Cortex of kidney (tissue), 1 donor: ENCODE measurements at places on chromosomes 13 and 19.

DNA sequence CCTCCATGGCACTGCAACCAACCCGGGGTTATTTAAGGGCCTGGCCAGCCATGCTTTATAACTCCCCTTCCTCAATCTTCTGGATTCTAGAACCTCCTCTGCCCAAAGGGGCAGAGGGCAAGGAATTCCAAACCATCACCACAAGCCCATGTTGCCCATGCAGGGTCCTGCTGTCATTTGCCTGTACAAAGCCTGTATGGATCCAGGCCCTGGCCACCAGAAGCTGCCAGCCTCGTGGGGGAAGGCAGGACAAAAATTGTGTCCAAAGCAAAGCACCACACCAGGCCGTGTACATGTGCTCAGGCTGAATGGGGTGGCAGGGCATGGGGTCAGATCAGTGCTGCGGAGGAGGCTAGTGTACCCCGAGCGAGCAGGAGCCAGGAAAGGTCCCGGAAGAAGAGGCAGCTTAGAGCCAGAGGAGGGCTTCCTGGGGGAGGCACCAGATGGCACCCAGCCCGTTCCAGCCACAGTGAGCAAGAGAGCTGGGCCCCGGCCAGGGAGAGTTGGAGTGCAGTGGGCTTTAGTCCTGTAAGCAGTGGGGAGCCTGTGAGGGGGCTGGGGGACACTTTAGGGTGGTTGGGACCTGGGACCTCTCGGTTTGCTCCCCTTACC is 35.8 kb downstream of the CAPN12 start:
- DNase-seq, result no peak

DNA sequence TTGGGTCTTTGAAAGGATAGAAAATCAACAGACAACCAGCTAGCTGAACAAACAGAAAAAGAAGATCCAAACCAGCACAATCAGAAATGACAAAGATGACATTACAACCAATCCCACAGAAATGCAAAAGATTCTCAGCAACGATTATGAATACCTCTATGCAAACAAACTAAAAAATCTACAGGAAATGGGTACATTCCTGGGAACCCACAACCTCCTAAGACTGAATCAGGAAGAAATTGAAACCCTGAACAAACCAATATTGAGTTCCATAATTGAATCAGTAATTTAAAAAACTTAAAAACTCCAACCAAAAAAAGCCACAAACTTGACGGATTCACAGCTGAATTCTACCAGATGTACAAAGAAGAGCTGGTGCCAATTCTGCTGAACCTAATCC is 20.9 kb upstream of the C1QTNF9B start:
- DNase-seq, result no peak

- no peak for DNase-seq
Measured at GRCh38 chr19:19382118-19382517, 23.4 kb upstream of the GATAD2A start.

DNA sequence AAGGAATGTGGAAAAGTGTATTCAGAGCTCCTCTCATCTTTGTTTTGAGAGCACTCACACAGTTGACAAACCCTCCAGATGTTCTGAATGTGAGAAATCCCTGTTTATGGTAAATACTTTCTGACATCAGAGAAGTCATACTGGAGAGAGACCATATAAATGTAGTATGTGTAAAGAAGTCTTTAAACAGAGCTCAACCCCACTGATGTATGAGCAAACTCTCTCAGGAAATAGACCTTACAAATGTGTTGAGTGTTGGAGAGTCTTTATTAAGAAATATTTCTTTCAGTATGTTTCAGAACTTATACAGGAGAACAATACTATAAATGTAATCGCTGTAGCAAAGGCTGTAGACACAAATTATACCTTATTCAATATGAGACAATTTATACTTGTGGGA is 15.7 kb upstream of the ZNF329 start:
- DNase-seq, result no peak

DNA sequence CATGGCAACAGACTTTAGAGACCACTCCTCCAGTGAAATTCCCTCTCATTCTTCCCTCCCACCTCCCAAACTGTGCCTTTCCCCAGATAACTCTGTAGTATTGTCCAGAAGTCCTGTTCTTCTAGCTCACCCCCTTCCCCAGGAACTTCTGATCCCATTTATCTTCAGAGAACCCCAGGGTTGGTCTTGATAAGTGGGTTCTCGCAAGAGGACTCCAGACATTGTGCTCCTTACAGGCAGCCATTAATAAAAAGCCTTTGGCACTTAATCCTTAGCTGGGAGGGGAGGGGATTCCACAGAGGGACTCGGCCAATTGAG is 1.9 kb downstream of the LTBP4 start:
- DNase-seq, result no peak

DNA sequence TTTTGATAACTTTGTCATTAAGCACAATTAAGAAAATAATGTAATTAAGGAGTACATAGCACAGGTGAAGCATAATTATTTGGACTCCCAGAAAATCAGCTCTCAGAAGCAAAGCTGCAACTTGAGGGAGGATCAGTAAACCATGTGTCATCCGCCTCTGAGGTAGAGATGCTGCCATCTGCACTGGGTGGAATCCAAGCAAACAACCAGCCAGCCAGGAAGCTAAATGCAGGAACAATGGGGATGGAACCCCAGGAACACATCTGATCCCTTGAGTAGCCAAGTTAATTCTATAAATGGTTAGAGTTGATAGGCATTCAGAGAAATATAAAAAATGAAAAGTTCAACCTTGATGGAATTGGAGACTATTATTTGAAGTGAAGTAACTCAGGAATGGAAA is 520.2 kb downstream of the RFC3 start:
- DNase-seq, result no peak

DNA sequence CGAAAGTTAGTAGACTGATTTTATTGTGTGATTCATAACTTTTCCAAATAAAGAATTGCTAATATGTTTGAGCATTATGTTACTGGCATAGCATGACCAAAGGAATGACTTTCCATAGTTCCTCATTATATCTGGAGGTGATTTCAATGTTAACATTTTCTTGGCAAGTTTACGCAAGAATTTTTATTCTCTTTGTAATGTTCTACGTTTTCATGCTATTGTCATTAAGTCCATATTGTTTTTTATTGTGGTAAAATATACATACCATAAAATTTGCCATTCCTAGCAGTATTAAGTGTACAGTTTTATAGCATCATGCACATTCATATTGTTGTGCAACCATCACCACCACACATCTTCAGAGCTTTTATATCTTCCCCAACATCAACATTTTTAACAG is 14.8 kb downstream of the KCTD12 start:
- no peak for DNase-seq

DNA sequence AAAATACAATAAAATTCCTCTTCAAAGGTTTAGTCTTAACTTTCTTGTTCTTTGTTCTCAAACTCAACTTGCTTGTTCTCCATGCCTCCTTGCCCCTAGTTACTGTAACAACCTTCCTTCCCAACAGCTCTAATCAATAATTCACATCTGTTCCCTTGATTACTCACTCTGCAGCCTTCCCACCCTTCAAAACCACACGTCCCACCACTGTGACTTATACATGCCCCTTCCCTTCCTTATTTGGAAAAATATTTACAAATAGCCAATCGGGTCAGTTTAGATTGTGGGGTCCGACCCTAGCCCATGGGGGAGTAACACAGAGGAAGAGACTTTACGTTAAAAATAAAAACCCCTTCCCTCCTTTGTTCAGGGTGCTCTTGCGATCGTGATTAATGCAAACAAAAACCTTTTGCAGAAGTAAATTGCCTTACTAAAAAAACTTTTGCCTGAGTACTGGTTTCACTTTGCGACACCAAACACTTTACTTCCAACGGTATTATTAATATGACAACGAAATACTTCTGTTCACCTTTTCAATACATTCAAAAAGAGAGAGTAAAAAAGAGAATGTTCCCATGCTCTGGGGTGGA is 512 bp upstream of the ZNF93 start:
- no peak for DNase-seq

GRCh38 chr19:10421240-10422045 is 1.1 kb downstream of the PDE4A start:
- no peak for DNase-seq

GRCh38 chr13:110491869-110492678 is 69.4 kb downstream of the RAB20 start:
- no peak for DNase-seq

- no peak for DNase-seq
Measured at GRCh38 chr19:54335164-54335563, 3.8 kb downstream of the LILRA4 start.

GRCh38 chr19:3175781-3176714 is 2.5 kb upstream of the S1PR4 start:
- no peak for DNase-seq

- no peak for DNase-seq
Measured at GRCh38 chr13:49287995-49288394, 40.3 kb downstream of the CDADC1 start.

GRCh38 chr19:48861313-48861712 is 7.1 kb downstream of the PLEKHA4 start:
- no peak for DNase-seq

GRCh38 chr13:107447591-107447990 is 767.7 kb downstream of the LIG4 start:
- no peak for DNase-seq

- no peak for DNase-seq
Measured at GRCh38 chr19:48705431-48705830, 9.7 kb downstream of the FUT2 start.

DNA sequence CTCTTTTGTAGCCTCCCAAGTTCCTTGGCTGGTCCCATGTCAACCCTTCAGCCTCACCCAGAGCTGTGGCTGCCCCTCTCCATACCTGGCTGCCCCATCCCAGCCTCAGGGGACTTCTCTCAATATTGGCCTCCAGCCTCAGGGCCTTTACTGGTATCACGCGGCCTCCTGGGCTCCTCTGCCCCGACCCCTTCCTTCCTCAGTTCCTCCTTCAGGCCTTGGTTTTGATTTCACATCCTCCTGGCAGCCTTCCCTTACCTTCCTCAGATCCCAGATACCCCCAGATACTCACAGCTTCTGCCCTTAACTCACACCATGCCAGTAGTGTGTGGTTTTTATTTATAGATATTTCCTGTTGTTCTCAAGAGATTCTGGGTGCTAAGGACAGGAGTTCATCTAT is 12.8 kb upstream of the SCN1B start:
- no peak for DNase-seq

DNA sequence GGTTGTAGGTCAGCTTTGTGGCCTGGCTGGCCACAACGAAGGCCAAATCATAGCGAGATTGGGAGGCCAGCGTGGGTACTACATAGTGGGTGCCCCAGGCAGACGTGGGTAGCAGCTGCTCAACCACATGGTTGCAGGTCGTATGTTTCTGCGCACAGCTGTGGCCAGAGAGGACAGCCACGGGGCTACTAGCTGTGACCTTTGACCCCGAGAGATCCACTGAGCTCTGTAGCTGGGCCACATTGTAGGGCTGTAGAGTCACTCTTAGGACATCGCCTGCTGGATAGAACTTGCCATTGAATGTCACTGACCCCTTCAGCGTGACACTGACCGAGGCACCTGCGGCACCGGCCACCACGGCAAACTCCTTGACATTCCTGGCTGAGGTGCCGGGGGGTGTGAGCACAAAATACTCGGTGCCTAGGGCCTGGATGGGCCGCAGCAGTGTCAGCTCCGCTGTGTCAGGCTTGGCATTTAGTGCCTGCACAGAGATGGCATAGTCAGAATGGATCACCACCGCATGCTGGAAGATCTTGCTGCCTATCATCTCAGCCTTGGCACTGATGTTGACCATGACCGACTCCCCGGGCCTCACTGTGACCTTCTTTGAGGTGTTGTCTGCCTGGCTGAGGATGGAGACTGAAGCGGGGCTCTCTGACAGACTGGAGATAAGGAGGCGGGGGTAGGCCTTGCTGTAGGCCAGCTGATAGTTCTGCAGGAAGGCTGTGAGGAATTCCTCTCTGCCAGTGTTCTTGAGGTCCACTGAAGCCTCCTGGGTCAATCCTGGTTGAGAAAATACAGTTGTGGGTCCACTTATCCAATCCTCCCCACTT is 6.7 kb downstream of the FCGBP start:
- no peak for DNase-seq

- DNase-seq, result no peak
Measured at GRCh38 chr13:32191452-32191998, 123.6 kb downstream of the ZAR1L start.

- DNase-seq, result no peak
Measured at GRCh38 chr13:111047326-111047725, 67.8 kb upstream of the ARHGEF7 start.
